Ecto neural progenitor cell (in vitro differentiated cells): ENCODE measurements at places on chromosomes 12 and 14.

DNA sequence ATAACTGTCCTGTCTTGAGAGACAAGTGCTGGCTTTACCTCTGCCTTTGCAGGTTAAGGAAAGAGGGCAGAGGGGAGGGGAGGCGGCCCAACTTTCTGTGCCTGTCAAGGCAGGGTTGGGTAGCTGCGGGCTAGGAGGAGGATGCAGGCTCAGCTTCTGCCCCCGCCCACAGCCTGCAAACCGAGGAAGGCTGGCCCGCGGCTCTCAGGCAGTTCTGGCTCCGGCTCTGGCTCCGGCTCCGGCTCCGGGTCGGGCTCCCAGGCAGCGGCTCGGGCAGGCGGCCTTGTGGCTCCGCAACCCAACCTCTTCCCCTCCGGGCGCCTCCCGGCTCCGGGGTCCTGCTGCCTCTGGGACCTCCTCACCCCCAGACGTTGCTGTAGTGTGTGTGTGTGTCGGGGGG is 92.9 kb downstream of the TMEM30B start:
- DNase-seq: peak; percentile 52

DNA sequence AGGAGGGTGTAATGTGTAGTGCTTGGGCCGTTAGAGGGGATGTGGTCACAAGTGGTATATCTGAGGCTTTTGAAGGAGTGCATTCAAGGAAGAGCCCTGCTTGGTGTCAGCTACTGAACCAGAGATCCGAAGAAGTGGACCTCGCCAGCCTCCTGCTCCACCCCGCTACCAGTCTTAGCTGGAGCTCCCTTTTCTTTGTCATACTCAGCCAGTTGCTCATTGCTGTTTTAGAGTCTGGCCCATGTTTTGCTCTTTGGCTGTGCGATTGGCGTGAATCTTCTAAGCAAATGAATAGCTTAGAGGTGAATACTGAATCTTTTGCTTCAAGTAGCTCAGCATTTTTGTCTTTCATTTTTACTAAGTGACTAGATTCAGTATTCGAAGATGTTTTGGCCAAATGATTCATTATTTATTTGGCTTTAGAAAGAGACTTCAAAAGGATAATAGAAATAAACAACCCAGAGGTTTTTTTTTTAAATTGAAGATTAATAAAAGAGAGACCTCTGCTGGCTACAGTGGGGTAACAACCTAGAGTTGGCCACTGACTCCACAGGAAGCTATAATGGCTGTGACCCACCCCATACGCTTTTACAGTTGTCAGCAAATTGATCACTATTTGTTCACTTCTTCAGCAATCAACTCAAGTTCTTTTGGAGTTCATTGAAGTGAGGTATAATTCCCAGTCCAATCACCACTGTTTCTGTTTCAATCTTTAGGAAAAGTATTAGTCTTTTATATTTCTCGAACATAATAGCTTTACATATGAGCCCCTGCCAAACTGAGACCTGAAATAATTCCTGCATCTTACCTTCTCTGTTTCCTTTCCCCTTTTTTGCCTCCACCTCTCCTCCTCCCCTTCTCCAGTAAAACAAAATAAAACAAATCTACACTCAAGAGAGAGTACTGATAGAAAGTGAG is 19.9 kb downstream of the CDKN1B start:
- no peak for DNase-seq

GRCh38 chr12:20549108-20549719 is 145.9 kb upstream of the SLCO1C1 start:
- no peak for DNase-seq

DNA sequence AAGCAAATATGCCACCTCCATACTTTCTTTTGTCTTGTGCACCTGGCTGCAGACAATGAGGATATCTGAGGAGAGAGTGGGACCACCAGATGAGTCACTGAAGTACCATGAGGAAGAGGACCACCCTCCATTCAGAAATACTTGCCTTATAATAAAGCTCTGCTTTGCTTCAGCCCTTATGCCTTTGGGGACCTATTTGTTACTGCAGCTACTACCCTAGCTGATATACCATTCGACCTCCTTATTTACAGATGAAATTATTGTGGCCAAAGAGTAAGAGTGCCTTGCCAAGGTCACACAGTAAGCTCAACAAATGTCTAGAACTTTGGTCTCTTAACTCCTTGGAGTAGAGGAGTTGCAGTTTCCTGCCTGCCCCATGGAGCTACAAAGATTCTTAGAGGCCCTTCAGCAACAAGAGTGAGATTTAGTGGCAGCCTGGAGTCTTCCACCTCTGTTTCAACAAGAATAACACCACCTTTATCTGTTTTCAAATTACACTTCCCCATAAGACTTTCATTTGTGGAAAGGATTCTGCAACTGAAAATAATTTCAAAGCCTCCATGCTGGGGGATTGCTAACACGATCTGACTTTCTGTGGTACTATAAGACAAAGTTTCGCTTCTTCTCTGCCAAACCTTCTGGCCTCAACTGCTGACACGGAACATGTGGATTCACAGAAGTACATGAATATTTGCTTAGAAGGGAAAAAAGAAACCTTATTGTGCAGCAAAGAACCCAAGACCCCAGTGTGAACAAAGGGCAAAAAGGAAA is 3.6 kb downstream of the CMKLR1 start:
- no peak for DNase-seq

DNA sequence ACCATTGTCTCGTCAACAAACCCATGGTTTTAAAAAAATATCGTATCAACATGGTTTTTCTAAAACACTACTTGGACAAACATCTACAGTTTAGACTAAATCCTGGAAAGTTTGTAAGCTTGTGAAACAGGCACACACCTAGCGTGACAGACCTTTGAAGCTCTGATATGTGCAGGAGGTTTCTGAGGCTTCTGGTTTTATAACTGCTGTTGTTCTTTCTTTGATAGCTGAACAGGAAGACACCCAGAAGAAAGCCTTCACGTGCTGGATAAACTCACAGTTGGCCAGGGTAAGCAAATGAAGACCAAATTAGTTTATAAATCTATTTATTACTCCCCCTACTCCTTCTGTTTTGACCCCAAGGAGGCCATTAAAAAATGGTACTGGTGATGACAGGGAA is 87.6 kb downstream of the SYNE2 start:
- no peak for DNase-seq

- DNase-seq: no peak
These were observed 276.2 kb downstream of the EMP1 start for GRCh38 chr12:13472690-13473089.

DNA sequence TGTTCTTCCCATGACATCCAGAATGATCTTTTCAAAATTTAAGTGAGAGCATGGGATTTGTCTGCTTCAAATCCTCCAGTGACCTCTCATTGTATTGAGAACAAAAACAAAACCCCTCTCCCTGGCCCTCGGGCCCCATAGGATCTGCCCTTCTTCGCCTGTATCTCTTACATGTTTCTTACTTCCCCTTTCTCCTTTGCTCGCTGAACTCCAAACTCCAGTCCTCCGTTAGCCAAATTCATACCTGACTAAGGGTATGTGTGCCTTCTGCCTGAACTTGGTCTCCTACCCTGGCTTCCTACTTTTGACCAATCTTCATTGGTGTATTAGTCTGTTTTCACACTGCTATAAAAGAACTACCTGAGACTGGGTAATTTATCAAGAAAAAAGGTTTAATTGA is 13.2 kb upstream of the TSPAN11 start:
- DNase-seq: no peak

DNA sequence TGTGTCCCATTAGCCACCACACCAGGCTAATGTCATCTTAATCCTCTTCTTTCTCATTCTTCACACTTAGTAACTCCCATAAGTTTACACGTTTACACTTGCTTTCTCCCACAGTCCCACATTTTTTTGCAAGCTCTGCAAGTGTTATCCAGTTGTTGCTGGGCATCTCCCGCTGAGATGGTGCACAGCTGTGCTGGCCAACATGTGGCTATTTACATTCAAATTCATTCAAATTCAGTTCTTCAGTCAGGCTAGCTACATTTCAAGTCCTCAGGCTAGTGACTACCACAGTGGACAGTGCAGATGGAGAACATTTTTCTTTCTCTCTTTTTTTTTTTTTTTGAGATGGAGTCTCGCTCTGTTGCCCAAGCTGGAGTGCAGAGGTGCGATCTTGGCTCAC is 9.8 kb upstream of the TEAD4 start:
- DNase-seq: no peak

GRCh38 chr14:85817430-85817829 is 287.5 kb downstream of the FLRT2 start:
- DNase-seq: no peak

- DNase-seq: no peak
These were observed 55.7 kb downstream of the PAX9 start for GRCh38 chr14:36717363-36717762.
